Esophagus mucosa (tissue), 1 donor: ENCODE measurements at places on chromosomes 13 and 19. TPM values are rescaled to one million over a fixed set of nuclear protein-coding genes. Genes with fewer than 3 reads are reported as not detected.

- ATAC-seq: no peak
Measured at GRCh38 chr19:16626796-16627192, 1.2 kb downstream of the MED26 start.

DNA sequence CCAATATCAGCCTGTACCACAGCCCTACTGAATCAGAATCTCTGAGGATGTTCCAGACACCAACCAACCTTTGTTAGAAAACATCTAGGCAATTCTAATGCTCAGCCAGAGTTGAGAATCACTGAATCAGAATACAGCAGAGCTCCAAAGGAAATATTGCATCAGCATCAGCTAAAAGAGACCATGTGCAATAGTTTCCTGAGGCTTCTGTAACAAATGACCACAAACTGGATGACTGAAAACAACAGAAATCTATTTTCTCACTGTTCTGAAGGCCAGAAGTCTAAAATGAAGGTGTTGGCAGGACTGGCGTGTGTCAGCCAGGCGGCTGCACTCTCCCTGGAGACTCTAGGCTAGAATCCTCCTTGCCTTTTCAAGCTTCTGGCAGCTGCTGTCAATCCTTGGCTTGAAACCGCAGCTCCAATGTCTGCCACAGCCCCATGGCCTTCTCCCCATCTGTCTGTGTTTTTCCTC is 1.2 kb upstream of the DCT start:
- ATAC-seq: no peak

The ZNF221 gene
- total RNA-seq: 0.88 TPM

DNA sequence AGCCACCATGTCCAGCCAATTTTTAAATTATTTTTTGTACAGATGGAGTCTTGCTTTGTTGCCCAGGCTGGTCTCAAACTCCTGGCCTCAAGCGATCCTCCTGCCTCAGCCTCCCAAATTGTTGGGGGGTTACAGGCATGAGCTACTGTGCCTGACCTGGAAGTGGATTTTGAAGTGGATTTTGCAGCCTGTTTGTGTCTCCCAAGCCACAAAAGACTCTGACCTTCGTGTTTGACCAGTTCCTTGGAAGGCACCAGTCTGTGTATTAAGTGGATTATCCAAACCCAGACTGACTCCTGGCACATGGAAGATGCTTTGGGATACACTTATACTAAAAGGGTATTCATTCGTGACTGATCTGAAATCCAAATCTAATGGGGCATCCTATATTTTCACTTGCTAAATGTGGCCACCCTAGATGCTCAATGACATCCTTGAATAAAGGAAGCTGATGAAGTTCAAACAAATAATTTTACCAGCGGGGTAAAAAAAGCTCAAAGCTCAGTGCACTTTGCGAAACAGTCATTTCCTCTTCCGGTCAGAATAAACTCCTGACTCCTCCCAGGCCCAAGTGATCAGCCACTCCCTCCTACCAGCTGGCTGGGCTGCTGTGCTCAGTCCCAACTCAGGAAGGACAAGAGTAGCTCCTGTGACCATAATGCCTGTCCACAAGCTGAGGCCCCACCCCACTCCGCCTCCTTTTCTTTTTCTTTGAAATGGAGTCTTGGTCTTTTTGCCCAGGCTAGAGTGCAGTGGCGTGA is 32.6 kb upstream of the GATAD2A start:
- peak; percentile 73 for ATAC-seq

DNA sequence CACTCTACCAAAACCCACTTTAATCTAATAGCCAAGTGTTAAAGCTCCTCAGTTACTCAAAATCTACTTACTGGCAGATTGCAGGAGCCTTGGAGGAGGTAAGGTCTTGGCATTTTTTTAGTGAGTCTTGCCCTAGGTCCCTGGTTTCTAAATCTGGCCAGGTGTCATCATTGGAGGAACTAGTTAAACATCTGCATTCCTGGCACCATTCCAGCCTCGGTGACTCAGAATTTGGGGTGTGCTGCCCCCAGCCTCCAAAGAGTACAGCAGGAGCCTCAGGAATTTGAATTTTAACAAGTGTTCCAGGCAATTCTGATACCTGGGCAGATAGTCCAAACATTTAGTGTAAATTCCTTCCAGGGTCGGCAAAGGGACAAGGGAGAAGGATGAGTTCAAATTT is 37.4 kb downstream of the KLF5 start:
- ATAC-seq: peak; percentile 84

DNA sequence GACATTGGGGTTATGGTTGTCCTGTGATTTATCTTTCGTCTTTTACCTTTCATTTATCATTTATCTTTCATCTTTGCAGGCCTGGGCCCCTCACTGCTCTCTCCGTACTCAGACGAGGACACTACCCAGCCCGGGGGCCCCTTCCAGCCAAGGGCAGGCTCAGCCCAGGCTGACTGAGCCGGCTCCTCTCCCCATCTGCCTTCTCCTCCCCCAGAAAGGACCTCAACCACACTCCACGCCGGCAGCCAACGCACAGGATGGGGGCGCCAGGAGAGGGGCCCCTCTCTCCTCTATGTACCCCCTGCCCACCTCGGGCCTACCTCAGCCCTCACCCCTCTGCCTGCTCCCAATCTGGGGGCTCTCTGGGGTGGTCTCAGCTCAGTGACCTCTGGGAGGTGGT is 7.4 kb upstream of the PPP5C start:
- no peak for ATAC-seq

- no peak for ATAC-seq
Measured at GRCh38 chr13:110431425-110432294, 124.6 kb downstream of the COL4A2 start.
